ENCODE measurements at places on chromosomes 12 and 14.
A peak's percentile ranks its signal among the peaks of the same experiment; 100 is the strongest.

GRCh38 chr12:74984631-74985030 is 225.0 kb downstream of the KCNC2 start:
- no peak for DNase-seq

DNA sequence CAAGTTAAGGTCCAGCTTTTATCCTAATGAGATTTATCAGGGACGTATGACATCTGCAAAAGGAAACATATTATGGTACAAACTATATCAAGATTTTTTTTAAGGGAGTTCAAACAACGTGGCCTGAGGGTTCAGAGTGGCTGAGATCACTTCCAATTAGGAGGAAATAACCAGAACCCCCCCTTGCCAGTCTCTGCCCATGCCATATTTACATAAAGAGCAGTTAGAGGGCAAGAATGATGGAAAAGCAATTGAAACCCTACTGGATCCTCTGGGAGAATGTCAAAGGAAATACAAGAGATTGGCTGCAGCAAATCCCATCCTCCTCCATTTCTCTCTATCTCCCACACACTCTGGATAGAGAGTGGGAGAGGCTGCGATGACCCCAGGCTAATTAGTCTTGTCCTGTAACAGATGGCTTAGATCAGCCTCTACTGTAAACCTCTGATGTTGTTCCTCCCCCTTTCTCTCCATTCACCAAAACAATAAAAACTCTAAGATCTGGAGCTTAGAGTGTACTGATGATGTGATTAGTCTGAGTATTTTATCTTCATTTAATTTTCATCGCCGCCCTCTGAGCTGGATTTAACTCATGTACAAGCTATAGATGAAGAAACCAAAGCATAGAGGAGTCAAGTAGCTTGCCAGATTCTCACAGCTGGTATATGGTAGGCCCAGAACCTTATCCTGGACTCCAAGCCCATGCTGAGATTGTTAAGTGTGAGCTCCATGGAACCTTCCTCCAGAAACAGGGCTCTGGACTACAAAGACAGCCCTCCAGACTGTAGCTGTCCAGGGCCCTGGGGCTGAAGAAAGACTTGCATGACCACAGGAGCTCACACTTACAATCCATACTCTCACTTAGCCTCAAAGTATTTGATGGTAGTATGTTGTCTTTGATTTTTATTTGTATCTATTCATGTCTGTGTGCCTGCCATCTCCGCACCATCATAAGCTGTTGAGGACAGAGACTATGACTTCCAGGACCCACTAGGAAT is 54.1 kb upstream of the GNG2 start:
- no peak for DNase-seq

DNA sequence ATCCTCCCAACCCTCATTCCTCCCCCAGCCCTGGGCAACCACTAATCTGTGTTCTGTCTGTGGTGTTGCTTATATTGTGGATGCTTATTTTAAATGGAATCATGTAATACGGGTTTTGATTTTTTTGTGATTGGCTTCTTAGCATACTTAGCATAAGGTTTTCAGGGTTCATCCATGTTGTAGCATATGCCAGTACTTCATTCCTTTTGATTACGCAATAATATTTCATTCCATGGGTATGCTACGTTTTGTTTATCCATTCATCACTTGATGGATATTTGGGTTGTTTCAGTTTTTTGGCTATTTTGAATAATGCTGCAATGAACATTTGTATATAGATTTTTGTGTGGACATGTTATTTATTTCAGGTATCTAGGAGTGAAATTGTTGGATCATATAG is 82.9 kb downstream of the TSPAN9 start:
- no peak for DNase-seq

- DNase-seq = no peak
Observed at GRCh38 chr14:39102265-39102968, 618 bp downstream of the SEC23A start.

DNA sequence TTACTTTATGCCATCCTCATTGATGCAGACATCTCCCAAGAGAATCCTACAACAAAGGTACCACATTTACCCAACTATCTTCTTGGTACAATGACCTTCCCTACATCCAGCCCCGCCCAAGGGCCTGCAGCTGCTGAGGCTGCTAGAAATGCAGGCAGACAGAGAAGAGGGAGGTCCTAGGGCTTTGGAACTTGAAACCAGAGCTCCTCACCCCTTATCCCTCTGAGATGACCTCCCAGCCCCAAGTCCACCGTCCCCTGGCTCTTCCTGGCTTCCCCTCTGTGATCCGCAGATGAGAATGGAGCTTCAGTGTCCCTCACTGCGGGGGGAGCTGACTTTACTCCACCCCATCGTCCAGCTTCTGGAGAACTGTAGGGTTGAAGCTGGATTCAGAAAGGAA is 1.6 kb upstream of the TNFRSF1A start:
- DNase-seq = no peak

- DNase-seq = peak; percentile 4
Observed at GRCh38 chr12:18250313-18250916, 10.9 kb upstream of the PIK3C2G start.

- DNase-seq = peak; percentile 51
Observed at GRCh38 chr12:19440019-19440858, 947 bp downstream of the AEBP2 start.

- DNase-seq = no peak
Observed at GRCh38 chr12:13584541-13584940, 388.0 kb downstream of the EMP1 start.

DNA sequence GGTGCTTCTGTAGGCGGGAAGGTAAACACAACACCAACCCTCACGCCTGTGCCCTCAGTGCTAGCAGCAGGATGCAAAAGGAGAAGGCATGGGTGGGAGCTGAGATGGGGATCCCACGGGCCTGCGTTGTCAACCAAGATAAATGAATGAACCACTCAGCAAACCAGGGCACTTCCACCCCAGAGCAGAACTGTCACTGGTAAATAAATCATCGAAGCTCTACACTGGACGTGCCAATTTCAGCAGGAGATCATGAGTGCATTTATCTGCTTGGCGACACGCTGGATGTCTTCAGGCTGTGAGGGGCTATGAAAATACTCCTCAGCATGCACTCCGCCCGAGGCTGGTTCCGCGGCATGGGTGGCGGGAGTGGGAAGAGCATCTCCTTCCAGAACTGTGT is 33.2 kb downstream of the HSPB8 start:
- DNase-seq = no peak

DNA sequence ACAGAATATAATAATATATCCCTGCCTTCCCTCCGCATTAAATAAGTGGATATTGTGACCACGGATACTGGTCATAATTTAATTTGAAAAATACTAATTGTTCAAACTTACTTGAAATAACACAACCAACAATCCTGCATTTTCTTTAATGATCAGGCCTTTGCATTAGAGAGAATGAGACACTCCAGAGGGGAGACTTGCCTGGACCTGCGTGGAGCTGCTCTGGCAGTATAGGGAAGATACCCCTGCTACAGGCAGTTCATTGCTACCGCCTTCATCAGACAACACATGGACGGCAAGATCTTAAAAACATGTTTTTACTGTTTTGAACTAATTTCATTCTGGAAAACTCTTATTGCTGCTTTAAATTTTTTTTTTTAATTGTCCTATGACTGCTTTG is 211.0 kb upstream of the FAR2 start:
- DNase-seq = no peak

GRCh38 chr12:29088611-29089219 is 60.4 kb upstream of the FAR2 start:
- no peak for DNase-seq

GRCh38 chr14:29278301-29279263 is 512.0 kb downstream of the FOXG1 start:
- DNase-seq = no peak

DNA sequence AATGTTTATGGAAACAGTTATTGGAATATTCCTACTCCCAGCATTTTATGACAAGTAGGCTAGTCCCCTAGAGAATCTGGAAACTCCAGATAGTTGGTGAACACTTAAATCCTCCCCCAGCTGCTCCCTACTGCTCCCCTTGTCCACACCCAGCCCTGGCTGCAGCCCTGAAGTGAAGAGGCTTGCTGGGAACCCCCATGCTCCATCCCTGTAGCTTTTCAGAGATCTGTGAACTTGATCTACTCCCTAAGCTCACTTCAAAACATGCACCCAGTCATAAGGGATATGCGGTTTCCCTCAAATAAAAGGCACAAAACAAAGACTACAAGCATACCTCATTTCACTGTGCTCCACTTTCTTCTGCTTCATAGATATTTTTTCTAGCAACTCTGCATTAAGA is 33.2 kb downstream of the EGLN3 start:
- no peak for DNase-seq

GRCh38 chr14:21025371-21026273 is 761 bp upstream of the NDRG2 start:
- no peak for DNase-seq

DNA sequence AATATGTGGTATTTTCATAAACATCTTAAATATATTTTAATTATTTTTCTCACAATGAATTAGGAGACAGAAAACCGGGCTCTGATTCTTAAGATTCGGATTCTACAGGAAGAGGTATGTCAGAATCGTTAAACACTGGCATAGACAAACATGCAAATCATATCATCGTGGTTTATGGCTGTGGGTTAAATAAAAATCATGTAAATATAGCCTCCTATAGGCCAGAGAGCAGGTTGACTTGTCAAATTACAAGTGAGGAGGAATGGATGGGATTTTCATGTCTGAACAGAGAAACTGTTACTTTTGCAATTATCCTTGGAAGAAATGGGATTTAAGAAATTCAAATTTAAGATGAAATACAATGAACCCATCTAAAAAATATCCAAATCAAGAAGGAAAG is 74.9 kb upstream of the BCAT1 start:
- no peak for DNase-seq

DNA sequence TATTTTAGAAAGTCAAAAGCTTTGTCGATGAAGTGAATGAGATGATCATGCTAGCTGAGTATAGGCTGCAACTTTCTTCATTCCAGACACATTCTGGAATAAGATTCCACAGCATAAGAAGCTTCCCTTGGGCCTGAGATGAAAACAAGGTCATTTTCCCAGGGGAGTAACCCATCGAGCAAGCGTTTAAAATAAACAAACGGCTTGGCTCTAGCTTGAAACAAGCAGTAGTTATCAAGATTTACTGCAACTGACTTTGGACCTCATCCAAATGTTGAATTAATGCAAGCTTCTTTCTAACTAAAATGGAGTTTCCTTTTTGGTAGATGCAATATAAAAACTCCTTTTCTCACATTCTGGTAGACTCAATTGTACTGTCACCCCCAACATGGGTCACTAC is 23.0 kb downstream of the KCNJ8 start:
- DNase-seq = peak; percentile 2

DNA sequence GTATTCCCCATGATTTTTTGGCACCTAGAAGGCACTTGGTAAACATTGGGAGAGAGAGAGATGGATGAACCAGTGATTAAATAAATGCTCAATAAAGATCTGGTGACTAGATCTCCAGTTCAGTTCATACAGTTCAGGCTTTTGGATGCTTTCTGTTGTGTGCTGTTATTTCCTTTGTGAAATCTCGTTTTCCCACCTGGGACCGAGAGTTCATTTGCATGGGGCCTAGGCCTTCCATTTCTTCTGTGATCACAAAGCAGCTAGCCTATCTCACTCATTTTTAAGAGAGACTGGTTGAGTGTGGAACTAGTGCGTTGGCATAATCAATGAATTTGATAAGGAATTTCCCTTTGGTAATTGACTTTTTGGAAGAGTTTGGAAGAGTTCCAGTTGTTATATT is 104.0 kb downstream of the VRK1 start:
- no peak for DNase-seq

DNA sequence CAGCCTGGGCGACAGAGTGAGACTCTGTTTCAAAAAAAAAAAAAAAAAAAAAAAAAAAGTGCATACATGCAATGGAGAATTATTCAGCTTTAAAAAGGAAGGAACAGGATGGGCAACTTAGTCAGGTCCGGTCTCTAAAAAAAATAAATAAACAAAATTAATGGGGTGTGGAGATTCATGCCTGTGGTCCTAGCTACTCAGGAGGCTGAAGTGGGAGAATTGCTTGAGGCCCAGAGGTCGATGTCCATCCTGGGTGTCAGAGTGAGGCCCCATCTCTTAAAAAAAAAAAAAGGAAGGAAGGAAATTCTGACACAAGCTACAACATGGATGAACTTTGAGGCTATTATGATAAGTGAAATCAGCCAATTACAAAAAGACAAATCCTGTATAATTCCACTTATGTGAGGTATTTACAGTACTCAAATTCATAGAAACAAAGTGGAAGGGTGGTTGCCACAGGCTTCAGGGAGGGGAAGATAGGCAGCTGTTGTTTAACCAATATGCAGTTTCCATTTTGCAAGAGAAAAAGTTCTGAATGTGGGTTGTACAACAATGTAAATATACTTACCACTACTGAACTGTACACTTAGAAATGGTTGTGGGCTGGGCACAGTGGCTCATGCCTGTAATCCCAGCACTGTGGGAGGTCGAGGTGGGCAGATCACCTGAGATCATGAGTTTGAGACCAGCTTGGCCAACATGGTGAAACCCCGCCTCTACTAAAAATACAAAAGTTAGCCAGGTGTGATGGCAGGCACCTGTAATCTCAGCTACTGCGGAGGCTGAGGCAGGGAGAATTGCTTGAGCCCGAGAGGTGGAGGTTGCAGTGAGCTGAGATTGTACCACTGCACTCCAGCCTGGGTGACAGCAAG is 12.3 kb upstream of the APOF start:
- no peak for DNase-seq

Measured in T1000 (cell line).